GM23248 (cell line): ENCODE measurements at places on chromosomes 1 and 21. TPM values are rescaled to one million over a fixed set of nuclear protein-coding genes. Genes with fewer than 3 reads are reported as not detected.

LIN28A gene
- polyA plus RNA-seq = 0.14 and 0.15 TPM in 2 replicates

NUDT17 gene
- polyA plus RNA-seq = 7.8 and 9.5 TPM in 2 replicates

PODN gene
- 71.6 and 73.7 TPM in 2 replicates for polyA plus RNA-seq

KISS1 gene
- not detected in 2 replicates for polyA plus RNA-seq

OR2L2 gene
- not detected in 2 replicates for polyA plus RNA-seq

PDZK1IP1 gene
- polyA plus RNA-seq = not detected in 2 replicates

SLFNL1 gene
- polyA plus RNA-seq = 0.21 TPM in 1 of 2 replicates, not detected in the other
